Skin of body (tissue), 3 donors: ENCODE measurements at places on chromosomes 3 and 15. TPM values are rescaled to one million over a fixed set of nuclear protein-coding genes. Genes with fewer than 3 reads are reported as not detected.

- DNase-seq: no peak
Observed at GRCh38 chr15:74626752-74627692, 11.4 kb downstream of the CLK3 start.

DNA sequence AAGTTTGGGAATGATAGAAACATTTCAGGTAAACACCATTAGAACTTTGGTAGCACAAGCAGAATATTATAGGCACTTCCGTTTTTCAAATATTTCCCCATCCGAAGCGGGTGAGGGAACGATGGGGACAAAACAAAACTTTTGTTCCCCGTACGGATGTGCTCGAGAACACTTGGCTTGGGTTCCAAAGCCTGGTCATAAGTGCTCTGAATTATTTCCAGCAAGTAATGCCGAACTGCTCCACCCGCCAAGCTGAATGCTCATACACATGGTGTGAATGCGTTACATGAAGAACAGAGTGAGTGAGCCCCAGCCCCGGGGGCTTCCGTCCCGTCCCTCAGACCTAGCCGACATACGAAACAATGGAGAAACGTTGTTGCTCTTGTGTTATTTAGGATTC lies 438.2 kb upstream of the ARRDC4 start:
- no peak for DNase-seq

GRCh38 chr15:49688135-49688790 lies 67.4 kb downstream of the DTWD1 start:
- peak; percentile 80 for DNase-seq

- no peak for DNase-seq
Observed at GRCh38 chr3:104005815-104006214, 1360.9 kb upstream of the ALCAM start.

GRCh38 chr3:190305406-190305805 lies 16.8 kb downstream of the CLDN1 start:
- DNase-seq: no peak

DNA sequence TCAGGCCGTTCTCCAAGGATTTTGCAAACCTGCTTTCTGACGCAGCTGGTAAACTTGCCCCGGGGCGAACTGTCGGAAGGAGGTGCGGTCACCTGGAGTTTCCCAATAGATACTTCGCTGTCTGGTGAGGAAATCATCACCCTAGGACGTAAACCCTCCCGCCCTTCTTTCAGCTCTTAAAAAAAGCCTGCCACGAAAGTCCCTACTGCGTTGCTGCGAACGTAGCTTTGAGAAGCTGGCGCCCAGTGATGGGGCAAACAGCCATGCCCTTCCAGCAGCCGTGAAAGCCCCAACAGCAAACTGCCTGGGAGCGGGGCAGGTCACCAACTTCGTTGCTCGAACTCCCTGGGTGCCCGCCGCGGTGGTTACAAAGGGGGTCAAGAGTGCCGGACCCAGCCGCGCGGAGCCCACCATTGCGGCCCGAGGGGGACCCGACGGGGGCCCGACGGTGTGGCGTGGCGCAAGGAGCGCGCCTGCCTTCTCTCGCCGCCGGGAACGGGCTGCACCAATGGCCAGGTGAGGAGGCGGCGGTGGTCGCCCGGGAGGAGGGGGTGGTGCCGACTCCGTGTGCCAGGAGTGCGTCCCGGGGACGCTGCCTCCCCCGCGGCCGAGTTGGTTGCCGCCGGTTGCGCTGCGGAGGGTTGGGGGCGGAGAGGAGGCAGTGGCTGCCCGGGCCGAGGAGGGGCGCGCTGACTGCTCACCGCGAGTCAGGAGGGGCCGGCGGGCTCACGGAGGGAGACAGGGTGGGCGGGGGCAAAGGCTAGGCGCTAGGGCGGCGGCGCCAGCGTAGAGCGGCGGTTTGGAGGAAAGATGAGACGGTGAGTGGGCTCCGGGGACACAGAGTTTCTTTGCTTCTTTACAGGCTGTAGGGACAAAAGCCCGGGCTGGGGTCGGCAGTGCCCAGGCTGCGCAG lies at the start of gene PHLDB2:
Gene PHLDB2 (plus strand): TSS at position 205 of the 913 bp plus-strand sequence. CDS start 24,813 bp downstream, outside the sequence.
- DNase-seq: peak; percentile 64

DNA sequence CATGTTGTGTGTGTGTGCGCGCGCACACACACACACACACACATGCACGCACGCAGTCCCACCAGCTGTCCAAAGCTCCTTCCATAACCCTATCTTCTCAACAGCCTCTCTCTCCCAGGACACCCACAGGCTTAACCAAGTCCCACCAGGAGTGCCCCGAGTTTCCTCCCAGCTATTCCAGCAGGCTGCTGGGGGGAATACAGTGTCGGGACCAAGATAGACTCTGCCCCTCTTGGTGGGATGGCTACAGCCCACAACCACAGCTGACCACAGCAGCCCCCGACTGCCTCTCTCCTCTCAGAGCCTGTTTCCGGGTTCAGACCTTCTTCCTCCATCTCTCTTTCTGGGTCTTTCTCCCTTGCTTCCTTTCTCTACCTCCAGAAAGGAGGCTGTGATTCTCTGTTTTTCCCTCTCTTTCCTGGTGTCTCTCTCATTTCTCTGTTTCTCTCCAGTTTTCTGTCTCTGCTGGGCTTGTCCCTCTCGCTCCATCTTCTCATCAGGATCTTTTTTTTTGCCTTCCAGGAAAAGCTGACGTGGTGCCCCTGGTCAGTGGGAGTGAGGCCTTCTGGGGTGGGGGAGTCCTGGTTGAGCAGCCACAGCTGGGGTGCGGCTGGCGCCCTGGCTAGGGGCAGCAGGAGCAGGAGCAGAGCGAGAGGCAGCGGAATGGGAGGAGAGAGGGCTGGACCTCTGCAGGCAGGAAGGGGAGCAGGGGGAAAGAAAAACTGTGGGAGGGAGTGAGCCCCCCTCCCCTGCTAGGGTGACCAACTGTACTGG lies 3.3 kb upstream of the ISLR start:
- no peak for DNase-seq

DNA sequence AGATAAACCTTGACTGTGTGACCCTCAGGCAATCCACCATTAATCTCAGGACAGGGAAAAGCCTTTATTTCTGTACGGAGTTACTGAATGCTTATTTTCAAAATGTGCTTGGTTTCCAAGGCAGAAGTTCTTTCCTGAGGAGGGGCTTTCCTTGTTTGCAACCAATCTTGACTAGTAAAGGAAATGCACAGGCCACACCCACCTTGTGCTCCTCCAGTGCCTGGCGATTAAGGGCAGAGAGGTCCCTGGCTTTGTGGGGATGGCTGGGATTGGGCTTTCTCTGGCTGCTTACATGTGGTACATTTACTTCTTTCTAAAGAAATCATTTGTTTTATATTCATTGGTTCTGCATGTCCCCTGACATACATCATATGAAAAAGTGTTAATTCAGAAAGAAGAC lies 47.8 kb downstream of the ZNF621 start:
- DNase-seq: no peak

DNA sequence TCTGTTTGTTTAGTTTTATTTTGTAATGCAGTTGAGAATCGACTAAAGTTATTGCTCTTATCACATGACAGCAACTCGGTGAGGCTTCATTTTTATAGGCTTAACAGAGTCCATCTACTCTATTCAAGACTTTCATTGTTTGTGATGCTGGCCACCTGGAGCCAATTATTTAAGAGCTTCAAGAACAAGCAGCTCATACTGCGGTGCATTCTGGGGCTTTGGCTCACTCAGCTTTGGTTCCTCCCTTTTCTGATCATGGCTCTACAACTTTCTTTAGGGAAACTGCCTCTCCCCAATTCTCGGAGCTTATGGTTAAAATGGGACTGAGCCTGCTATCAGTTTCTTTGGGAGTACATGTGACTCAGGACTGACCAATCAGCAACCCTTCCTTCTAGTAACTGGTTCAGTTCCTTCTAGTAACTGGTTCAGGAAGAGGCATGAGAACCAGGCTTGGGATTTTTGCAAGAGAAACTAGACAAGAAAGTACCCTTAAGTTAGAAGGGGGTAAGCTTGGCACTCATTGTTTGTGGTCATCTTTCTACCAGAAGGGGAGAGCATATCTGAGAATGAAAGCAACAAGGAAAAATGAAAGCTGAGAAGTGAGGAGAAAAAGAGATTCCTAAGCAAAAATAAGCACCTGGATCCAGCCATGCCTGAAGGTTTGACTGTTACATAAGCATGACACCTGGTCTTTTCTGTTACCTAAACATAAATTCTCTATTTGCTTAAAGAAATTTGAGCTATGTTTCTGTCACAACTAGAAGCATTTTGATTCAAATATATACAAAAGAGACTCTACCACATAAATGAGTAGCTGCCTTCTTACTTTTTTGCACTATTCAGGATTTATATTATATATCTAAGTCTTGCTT lies 24.1 kb upstream of the ARHGEF3 start:
- DNase-seq: peak; percentile 58

- DNase-seq: no peak
Observed at GRCh38 chr3:139187154-139187553, 142.5 kb upstream of the PRR23C start.

GRCh38 chr3:96264701-96265100 lies 549.7 kb upstream of the EPHA6 start:
- DNase-seq: no peak

GRCh38 chr15:42274702-42274989 lies 1.4 kb upstream of the TMEM87A start:
- no peak for DNase-seq

GRCh38 chr3:47079432-47079831 lies 84.5 kb downstream of the SETD2 start:
- DNase-seq: no peak

- DNase-seq: no peak
Observed at GRCh38 chr3:32290619-32291018, 52.1 kb downstream of the CMTM8 start.

DNA sequence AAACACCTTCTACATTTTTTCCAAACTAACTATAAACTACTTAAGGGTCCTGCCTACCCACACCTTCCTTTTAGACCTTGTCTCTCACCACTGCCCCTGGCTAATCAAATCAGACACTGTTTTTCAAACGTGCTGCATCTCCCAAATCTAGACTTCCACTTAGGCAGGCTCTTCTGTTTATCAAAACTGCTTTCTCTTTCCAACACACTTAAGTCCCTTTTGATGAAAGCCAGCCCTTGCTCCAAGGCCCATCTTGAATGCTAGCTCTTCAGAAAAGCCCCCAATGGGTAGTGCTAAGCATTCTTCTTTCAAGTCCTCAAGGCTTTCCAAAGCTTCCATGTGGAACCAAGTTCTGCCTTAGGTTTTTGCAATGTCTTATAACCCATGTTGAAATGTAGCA lies 888.3 kb downstream of the TUSC7 start:
- no peak for DNase-seq

- no peak for DNase-seq
Observed at GRCh38 chr3:72111265-72112205, 326.6 kb upstream of the PROK2 start.

DNA sequence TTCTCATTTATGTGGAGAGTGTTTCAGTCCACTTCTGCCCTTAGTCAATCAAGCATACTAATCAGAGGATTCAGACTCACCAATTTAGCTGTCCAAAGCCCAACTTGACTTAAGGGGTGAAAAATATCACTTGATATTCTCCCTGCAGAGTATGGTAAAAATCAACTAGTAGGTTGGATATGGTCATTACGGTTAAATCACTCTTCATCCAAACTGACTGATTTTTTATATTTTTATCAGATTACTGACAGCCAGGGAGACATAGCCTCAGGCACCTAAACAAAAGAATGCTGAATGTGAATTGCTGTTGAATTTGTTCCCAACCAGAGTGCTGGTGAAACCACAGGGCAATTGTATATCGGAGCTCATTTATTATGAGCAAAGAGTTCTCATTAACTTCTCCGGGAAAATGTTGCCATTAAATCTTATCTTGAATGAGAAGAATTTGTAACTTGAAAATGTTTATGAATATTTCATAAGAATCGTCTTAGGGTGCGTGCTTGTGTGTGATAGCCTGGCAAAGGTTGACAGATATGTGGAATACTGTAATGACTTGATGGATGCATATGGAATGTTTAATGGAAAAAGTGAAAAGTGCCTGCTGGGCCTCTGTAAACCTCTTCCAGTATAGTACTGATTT lies 411.2 kb downstream of the NAALADL2 start:
- peak; percentile 34 for DNase-seq

DNA sequence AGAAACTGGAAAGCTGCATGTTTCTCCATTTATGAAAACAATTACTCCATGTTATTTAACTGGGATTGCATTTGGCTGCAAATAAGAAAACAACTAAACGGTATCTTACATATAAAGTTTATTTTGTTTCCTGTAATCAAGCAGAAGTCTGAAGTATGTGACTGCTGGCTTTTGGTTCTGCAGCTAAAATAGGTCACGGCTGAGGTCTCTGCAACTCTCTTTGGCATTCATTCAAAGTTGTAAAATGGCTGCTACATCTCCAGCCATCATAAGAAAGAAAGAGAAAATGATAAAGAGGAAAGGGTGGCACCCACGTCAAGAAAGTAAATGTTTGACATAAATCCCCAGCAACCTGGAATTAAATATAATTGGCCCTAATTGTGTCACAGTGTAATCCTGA lies 406.1 kb downstream of the TBC1D5 start:
- DNase-seq: no peak

DNA sequence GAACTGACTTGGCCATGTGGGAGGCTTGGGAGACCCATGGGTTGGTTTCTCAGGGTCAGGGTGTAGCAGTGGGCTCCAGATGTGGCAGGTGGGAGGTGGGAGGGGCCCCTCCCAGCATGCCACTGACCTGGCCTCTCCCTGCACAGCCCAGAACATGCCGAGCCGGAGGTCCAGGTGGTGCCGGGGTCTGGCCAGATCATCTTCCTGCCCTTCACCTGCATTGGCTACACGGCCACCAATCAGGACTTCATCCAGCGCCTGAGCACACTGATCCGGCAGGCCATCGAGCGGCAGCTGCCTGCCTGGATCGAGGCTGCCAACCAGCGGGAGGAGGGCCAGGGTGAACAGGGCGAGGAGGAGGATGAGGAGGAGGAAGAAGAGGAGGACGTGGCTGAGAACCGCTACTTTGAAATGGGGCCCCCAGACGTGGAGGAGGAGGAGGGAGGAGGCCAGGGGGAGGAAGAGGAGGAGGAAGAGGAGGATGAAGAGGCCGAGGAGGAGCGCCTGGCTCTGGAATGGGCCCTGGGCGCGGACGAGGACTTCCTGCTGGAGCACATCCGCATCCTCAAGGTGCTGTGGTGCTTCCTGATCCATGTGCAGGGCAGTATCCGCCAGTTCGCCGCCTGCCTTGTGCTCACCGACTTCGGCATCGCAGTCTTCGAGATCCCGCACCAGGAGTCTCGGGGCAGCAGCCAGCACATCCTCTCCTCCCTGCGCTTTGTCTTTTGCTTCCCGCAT lies 7.9 kb upstream of the STAB1 start:
- no peak for DNase-seq

GRCh38 chr15:42404461-42405235 lies 45.3 kb downstream of the CAPN3 start:
- peak; percentile 9 for DNase-seq

The TRAIP gene
- 2.8 TPM for total RNA-seq

The NTRK3 gene
- total RNA-seq: 7.2 TPM

The HDC gene
- 5.7 TPM for total RNA-seq

The GPR171 gene
- 0.39 TPM for total RNA-seq

The IMPG2 gene
- total RNA-seq: 0.59 TPM

The FBLN2 gene
- total RNA-seq: 33.5 TPM

The SLC24A5 gene
- total RNA-seq: 3.6 TPM

The TMED3 gene
- total RNA-seq: 43.4 TPM

The POLQ gene
- 3.7 TPM for total RNA-seq

The ZBBX gene
- not detected for total RNA-seq

The BCL2A1 gene
- total RNA-seq: 8.2 TPM

The HGD gene
- not detected for total RNA-seq

The XCR1 gene
- 0.39 TPM for total RNA-seq

The NPRL2 gene
- total RNA-seq: 13.6 TPM

The FOXB1 gene
- not detected for total RNA-seq

The MAGI1 gene
- 45.3 TPM for total RNA-seq

The TRNT1 gene
- total RNA-seq: 34.1 TPM

The MYRIP gene
- total RNA-seq: 0.99 TPM

The PRR23B gene
- total RNA-seq: not detected

The MAP6D1 gene
- 1.2 TPM for total RNA-seq

The COPG1 gene
- total RNA-seq: 130 TPM
